ENCODE measurements at places on chromosomes 3 and 15. TPM values are rescaled to one million over a fixed set of nuclear protein-coding genes. Genes with fewer than 3 reads are reported as not detected.

The TRAK1 gene
- polyA plus RNA-seq = 39.3 TPM

The HDDC3 gene
- 20.1 TPM for polyA plus RNA-seq

The VIPR1 gene
- polyA plus RNA-seq = 5.0 TPM

The PRR20G gene
- polyA plus RNA-seq = not detected

The SLC6A11 gene
- 4.2 TPM for polyA plus RNA-seq

The MKRN2OS gene
- 0.36 TPM for polyA plus RNA-seq

The CHRNA3 gene
- polyA plus RNA-seq = 2.4 TPM

The SEMA6D gene
- polyA plus RNA-seq = 108 TPM

The GOLGA6A gene
- 0.50 TPM for polyA plus RNA-seq

The PCOLCE2 gene
- 29.2 TPM for polyA plus RNA-seq

The STARD5 gene
- polyA plus RNA-seq = 0.10 TPM

The PP2D1 gene
- polyA plus RNA-seq = not detected

The CHST2 gene
- 5.0 TPM for polyA plus RNA-seq

The GPR149 gene
- polyA plus RNA-seq = 10.7 TPM

The FURIN gene
- polyA plus RNA-seq = 2.9 TPM

The CHRM5 gene
- 0.10 TPM for polyA plus RNA-seq

The DPP8 gene
- 18.6 TPM for polyA plus RNA-seq

The SORD gene
- 16.5 TPM for polyA plus RNA-seq
